ENCODE measurements at places on chromosomes 3 and 15.

DNA sequence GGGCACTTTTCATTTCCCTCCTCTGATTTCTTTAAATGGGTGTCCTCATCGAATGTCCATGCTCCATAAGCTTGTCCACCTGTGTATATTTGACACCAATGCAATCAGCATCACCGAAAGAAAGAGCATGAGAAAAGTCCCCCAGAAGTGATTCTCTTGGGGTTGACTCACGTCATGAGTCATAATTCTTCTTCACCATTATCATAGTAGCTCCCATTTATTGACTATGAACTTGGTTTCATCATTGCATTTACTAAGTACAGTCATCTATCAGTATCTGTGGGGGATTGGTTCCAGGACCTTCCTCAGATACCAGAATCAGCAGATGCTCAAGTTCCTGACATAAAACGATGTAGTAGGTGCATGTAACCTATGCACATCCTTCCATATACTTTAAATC, 372.5 kb upstream of the CFAP20DC start:
- no peak for DNase-seq

- DNase-seq = no peak
Observed at GRCh38 chr3:38648024-38648658, 1.3 kb downstream of the SCN5A start.

DNA sequence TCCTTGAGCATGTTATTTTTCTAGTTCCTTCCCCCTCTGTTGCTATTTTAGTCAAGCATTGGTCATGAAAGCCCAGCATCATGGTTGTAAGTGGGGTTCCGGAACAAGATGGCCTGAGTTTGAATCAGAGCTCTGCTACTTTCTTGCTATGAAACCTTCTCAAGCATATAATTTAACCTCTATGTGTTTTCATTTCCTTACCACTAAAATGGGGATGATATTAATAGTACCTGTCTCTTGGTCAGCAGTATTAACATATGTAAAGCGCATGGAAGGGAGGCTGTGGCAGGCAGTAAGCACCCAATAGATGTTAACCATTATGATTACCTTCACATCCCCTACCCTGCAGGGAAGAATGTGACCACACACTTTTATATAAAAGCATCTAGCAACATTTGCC, 14.3 kb upstream of the SPRED1 start:
- no peak for DNase-seq

GRCh38 chr15:100092034-100092433, 249.7 kb downstream of the ADAMTS17 start:
- DNase-seq = no peak

- DNase-seq = no peak
Observed at GRCh38 chr3:169699070-169699469, 35.6 kb upstream of the MECOM start.

DNA sequence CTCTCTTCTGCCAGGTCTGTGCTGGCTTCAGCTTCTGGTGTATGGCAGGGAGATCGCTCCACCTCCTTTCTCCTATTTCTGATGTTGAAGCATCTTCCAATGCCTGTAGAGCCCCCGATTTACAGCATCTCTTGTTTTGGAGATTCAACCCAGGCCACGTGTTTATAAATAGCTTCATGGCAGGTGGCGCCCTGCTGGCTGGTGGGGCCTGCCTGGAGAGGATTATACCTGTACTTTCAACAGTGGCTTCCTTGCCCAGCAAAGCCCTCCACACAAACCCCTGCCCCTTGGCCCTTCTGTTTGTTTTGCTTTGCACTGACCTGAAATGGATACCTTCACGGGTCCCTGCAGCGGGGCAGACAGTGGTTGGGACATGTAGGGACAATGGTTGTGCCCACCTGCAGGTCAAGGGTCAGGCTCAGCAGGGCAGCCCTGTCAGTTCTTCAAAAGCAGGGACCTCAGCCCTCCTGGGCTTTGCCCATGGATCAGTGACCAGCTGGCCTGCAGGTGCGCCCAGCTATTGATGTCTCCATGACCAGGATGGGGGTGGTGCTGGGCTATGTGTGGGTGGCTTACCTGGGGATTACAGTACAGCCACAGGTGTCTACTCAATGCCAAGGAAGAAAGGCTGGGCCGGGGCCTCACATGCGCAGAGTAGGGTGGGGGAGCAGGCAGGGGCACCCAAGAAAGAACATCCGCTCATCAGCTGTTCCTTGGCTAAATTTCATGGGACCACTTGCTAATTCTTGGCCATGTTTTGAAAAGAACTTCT, 112.7 kb upstream of the PRR23C start:
- DNase-seq = no peak

DNA sequence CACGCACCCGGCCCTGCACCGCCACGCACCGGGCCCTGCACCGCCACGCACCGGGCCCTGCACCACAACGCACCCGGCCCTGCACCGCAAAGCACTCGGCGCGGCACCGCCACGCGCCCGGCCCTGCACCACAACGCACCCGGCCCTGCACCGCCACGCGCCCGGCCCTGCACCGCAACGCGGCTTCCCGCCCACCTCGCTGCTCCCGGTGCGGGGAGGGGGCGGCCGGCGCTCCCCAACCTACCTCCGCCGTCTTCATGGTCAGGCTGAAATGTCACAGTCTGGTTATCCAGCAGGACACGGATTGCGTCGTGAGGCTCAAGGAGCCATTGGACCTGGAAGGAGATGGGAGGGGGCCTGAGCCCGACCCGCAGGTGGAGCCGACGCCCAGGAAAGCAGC, 41.8 kb downstream of the MUC20 start:
- no peak for DNase-seq

DNA sequence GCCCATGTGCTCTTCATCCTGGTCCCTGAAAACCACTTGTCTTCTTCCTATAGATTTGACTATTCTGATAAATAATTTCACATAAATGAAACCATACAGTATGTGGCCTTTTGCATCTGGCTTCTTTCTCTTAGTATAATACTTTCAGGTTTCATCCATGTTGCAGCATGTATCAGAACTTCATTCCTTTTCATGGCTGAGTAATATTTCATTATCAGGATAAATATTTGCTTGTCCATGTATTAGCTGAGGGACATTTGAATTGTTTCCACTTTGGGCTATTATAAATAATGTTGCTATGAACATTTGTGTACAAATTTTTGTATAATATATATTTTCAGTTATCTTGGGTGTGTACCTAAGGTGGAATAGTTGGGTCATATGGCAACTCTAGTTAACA, 29.8 kb upstream of the AEN start:
- no peak for DNase-seq

DNA sequence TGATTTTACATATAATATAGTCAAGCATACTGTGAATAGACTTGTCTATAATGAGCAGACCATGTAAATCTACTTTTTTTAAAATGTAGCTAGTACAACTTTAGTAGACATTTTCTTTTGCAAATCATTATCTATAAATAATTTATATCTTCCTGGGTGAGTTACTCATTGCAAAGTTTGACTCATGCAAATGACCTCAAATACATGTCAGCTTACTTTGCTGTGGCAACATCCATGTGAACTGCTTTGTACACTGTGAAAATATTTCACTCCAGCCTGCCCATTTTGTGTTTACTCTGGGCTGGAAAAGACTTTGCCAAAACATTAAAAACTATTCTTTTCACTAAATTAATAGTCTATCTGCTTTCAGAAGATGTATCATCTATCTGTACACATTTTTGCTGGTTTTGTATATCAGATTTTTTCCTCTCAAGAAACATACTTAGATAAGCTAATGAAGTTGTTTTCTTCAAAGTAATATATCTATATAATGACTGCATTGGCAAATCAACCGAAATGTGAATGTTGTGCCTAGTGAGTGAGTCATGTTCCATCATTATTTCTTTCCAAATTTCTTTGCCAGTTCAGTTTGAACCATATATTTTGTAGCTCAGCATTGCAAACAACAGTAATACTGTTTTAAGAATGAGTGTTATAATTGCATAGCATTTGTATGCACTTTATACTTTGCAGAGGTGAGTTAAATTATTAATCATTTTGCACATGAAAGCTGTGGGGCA, 26.5 kb downstream of the IGSF10 start:
- DNase-seq = no peak

GRCh38 chr3:63911509-63911872, 692 bp downstream of the SCAANT1 start:
- no peak for DNase-seq

- DNase-seq = no peak
Observed at GRCh38 chr3:53174346-53175250, 13.6 kb downstream of the PRKCD start.

GRCh38 chr15:57114070-57114469, 195.6 kb downstream of the TCF12 start:
- no peak for DNase-seq
